WERI-Rb-1 (cell line): ENCODE measurements at places on chromosomes 13 and 19.

GRCh38 chr19:56927791-56928207, 87.3 kb upstream of the PEG3 start:
- no peak for DNase-seq

DNA sequence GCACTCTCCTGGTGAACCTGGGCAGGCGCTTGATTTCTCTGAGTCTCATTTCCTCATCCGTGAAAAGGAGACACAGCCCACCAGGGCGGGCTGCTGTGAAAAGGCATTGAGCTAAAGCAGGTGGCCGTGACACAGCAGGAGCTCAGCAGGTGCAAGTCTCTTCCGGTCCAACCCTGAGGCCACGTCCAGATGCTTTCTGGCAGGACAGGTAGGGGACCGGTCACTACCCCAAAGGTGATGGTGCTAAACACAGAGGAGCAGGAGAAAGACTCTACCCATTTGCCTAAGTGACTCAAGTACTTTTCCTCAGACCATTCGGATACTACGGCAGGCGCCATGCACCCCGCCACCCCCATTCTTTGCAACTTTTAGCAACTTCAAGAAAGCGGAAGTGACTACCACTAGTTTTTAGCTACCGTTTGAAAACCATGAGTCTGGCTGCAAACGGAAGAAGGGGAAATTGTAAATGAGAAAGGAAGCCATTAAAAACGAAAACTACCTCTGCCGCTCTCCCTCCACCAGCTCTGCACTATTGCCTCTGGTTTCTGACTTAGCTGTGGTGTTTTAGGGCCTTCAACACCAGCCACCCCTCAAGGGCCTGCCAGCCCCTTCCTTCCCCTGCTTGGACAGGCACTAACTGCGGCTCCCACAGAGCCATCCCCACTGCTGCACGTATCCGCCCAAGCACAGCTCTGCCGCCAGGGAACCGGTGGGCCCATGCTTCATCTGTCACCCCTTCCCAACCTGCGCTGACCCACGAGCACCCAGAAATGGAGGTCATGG, 4.8 kb downstream of the PPP6R1 start:
- DNase-seq, result no peak

DNA sequence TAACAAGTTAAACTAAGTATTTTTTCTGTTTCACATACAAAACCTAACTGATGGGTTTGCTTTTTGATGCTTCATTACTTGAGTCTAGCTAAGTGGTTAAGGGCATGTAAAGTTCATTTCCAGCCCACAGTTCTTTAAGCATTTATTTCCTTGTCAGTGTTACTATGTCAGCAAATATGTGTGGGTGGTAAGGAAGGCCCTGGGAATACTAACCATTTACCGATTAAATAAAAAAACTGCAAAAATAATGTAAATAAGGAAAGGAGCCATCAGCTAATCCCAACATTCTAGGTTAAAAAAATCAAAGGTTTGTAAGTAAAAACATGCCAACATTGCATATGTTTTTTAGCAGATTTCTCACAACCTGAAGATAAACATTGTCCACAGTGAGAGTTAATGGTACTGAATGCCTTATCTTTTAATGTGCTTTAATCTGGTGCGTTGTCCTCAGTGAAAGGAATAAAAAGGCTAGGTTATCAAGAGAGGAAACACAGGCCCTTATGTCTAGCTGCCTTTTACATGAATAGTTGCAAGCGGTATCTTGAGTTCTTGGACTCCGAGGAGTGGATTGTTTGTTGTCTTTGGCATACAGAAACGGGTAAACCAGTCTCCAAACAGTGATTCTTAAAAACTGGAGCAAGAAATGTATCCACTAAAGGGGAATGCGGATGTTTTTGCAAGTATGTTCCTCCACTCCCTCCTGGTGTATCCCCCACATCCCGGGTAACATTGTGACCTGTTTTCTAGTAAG, 949.6 kb upstream of the SLC10A2 start:
- no peak for DNase-seq

DNA sequence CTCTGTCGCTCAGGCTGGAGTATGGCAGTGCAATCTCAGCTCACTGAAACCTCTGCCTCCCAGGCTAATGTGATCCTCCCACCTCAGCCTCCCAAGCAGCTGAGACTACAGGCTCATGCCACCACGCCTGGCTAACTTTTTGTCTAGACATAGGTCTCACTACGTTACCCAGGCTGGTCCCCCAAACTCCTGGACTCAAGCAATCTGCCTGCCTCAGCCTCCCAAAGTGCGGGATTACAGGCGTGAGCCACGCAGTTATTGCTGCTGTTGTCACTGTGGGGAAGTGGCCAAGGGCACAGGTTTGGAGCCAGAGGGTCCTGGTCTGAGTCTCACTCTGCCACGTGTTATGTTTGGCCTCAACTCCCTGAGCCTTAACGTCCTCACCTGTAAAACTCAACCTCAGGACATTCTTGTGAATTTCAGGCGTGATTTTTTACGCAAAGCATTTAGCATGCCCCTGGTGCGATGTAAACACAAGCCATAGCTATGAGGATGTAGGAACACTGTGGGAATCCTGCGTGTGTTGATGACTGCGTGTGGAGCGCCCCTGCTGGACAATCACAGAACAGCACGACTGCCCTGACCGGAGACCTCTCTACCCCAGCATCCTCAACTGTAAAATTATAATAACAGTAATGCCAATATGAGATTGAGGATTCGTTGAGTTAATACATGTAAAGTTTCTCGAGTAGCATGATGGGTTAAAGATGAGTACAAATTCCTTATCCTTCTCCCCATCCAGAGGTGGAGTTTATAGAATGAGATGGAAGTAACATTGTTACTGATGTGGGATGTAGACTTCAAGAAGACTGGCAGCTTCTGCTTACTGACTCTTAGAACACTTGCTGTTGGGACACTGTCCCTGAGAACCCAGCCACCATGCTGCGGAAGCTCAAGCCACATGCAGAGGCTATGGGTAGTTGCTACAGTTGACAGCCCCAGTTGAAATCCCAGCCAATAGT, 41.8 kb upstream of the PNMA8B start:
- DNase-seq, result peak; percentile 64

GRCh38 chr13:80630685-80631121, 289.8 kb upstream of the SPRY2 start:
- DNase-seq, result no peak

DNA sequence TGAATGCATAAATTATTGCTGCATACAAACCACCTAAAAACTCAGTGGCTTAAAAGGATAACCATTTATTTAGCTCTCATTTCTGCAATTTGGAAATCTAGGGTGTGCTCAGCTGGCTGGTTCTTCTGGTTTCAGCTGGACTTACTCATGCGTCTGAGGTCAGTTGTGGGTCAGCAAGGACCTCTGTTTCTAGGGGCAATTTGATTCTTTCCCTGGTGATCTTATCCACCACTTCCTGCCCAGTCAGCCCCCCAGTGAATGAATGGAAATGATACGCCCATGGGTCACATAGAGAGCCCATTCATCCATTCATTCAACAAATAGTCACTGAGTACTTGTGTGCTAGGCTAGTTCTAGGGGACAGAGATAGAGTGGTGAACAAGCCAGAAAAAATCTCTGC, 9.9 kb downstream of the FXYD5 start:
- DNase-seq, result no peak

- DNase-seq, result no peak
Measured at GRCh38 chr19:51122112-51122981, 2.4 kb upstream of the SIGLEC9 start.

- DNase-seq, result no peak
Measured at GRCh38 chr13:93326234-93326811, 99.7 kb downstream of the GPC6 start.

- DNase-seq, result peak; percentile 53
Measured at GRCh38 chr19:5103061-5103701, 134.3 kb downstream of the KDM4B start.

GRCh38 chr19:11460207-11460606, 20.6 kb downstream of the ELAVL3 start:
- no peak for DNase-seq

DNA sequence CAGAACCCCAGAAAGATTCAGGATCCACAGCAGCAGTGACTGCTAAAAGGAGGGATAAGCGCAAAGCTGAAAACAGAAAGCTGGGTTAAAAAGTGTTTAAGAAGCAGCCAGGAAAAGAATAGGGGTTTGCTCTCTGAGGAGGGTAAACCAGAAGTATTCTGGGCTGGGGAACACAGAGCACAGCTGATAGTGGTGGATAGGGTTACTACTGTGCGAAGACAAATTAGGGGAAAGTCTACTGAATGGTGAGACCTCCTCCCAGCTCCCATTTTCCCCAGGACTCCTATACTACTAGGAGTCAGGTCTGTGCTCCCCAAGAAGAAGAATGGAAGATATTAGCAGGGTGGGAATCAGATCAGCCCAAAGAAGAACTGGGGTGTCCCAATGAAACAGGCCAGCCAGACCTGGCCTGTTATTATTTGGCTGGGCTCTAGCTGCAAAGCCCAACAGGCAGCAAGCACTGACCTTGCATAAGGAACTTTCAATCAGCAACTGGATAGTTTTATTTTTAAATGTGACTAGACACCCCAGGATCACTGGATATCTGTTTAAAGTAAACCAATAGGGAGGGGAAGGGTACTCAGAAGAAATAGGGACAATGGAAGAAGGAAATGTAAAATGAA, 43.5 kb upstream of the SERTM1 start:
- DNase-seq, result no peak

GRCh38 chr13:30340331-30341250, 33.2 kb upstream of the KATNAL1 start:
- no peak for DNase-seq

GRCh38 chr13:64429691-64430090, 2800.4 kb downstream of the PCDH9 start:
- no peak for DNase-seq

- no peak for DNase-seq
Measured at GRCh38 chr19:51799774-51800472, 5.0 kb downstream of the FPR3 start.

- DNase-seq, result peak; percentile 30
Measured at GRCh38 chr19:10207026-10207425, 12.3 kb upstream of the DNMT1 start.
